RCC 7860 (cell line): ENCODE measurements at places on chromosomes 4 and X.

GRCh38 chr4:139684351-139684750 is 18.7 kb downstream of the MGST2 start:
- DNase-seq = no peak

DNA sequence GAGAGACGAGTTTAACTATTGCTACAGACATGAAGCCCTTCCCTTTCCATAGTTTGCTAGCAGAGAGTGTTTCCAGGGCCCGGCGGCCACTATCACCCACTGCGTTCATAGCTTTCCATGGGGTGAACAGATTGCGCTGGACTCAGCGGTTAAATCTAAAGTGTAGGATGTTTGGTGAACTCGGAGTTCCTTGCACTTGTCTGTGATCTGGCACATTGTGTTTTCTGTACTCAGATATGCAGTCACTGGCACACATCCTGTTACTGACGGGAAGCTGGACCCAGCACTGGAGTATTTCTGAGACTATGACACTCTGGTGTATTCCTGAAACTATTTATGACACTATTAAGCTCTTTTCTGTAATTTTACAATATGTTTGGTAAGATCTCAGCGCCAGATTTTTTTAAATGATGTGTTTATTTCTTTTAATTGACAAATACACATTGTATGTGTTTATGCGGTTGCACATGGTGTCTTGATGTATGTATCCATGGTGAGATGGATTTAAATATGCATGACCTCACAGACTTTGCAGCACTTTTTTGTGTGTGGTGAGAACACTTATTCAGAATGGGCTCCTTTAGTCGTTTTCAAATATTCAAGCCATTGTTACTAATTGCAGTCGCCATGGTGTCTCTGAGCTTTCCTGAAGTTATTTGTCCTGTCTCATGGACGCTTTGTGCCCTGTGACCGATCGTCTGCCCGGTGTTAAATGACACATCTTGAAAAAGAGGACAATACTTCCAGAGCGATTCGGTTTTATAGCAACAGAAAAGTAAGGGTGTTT is 14.1 kb downstream of the CD99 start:
- DNase-seq = no peak

DNA sequence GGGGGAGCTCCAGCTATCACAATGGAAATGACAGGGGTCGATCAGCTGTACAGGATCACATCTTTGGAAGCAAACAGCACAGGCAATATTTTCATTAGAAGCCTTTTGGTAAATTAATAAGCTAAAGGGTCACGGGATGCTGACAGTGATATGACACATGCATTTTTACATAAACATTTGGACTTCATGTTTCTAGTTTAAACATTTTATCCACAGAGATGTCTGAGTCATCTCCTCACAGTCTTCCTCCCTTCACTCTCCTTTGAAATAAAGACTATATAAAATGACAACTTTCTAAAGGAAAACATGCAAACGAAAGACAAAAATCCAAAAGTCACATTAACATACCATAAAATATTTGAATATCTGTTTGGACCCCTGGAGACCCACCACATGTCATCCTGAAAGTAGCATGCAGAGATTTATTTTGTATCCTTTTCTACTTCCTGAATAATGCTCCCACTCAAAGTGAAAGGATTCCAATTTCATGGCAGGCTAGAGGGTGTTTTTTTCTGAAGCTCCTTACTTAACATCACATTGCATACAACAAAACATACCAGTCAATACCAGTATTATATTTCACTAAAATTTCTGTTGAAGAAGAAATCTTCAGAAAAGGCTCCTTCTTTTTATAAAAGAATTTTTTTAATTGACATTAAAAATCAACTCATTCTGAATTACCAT is 200.1 kb upstream of the PPARGC1A start:
- no peak for DNase-seq

DNA sequence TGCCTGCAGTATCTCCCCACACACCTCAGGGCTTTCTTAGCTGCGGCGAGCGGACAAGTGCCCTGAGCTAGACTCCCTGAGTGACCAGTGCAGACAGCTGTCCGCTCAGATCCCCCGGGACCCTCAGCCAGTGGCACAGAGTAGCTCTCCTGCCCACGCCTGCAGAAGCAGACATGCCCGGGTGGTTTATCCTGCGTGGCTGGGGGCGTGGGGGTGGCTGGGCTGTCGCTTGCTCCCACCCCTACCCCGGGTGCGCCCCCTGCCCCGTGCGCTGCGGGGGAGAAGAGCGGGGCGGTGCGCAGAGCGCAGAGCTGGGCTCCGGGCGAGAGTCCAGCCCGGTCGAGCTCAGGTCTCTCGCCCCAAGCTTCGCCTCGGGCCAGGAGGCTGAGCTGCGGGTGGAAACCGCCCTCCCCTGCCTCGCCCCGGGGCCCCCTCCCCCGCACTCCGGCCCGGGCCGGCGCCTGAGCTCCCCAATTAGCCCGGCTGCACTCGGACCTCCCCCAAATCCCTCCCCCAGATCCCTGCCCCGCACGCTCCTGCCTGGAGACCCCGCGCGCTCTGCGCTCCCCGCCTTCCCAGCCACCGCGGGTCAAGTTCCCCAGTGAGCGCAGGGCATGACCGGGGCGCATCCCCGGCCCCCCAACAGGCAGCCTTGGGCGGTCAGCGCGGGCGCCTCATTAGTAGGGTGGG is 11.7 kb upstream of the SHOX start:
- no peak for DNase-seq

DNA sequence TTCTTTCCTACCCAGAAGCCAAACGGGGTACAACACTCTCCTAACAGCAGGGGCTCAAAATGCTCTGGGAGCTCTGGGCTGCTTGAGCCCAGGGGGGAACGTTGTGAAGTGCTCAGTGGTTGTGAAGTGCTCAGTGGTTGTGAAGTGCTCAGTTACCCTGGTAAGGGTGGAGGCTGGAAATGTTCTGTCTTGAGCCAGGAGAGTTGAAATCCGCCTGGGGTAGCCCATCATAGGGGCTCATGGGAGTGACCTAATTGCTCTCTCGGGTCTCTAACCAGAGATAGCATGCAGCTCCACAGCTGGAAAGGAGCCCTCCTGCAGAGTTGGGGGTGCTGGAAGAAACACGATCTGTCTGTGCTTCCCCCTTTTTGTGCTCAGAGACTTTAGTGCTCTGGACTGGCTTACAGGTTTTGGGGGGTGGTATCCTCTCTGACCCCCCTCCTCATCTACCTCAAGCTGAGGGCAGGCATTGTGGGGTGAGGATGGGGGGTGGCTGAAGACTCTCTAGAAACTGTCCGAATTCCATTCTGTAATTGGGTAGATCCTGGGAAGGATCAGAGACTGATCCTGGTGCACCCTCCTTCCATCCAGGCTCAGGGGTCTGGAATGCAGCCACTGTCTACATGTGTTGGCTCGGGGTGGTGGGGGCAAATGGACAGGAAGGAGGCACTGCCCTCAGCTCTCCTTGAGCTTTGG is 2.7 kb downstream of the EFNB1 start:
- no peak for DNase-seq

- no peak for DNase-seq
These were observed 233.1 kb upstream of the RPS6KA3 start for GRCh38 chrX:20499763-20500162.

DNA sequence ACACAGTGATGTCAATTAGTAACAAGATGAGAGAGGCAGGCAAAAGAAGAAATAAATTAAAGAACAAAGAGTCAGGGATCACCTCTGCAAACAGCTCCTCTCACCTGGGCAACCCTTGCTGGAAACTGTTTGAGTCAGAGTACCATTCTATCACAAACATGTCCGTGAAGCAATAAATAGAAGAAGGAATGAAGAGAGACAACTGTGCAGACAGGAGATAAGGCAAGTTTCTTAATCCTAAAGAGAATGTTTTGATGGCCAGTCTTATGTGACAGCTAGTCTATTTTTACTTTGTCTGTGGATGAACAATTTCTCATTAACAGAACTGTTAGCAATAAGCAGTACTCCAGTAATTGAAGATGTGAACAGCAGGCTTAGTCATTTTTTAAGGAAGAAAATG is 422.4 kb downstream of the DMD start:
- no peak for DNase-seq

- no peak for DNase-seq
These were observed 696.5 kb downstream of the ADGRL3 start for GRCh38 chr4:61896634-61897033.

DNA sequence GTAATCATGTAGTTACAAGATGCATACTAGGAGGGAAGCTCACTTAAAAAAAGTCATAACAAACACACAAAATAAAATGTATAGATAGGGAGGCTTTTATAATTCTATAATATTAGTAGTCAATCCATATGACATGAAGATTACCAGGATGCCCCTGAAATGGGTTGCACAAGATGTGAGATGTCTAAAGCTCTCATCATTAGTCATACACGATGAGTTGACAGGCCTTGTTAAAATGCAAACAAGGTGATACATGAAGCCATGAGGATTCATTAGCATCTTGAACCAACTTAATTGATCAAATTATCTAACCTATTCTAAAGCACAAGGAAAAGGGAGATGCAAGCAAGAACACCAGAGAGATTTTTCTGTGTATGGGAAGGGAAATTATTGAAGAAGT is 470.2 kb downstream of the IQCM start:
- no peak for DNase-seq

DNA sequence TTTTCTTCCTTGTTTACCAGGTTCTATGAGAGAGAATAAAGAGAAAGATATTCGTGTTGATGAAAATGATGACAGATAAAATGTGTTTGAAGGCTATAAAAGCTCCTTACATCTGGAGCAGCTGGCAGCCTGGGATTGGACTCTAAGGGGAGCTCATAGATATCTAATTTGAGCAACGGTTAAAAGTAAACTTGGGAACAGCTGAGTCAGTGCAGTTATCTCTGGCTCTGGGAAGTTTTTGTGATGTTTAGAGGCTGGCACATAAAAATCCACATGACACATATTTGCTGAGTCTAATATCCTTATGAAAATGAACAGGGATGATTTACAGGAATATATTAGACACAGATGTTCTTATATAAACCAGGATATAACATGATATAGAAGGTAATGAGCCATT is 331.8 kb upstream of the TENM3 start:
- no peak for DNase-seq

GRCh38 chrX:10574663-10575062 is 45.7 kb downstream of the MID1 start:
- no peak for DNase-seq

- DNase-seq = no peak
These were observed 225.3 kb upstream of the CXorf66 start for GRCh38 chrX:140190441-140191108.

GRCh38 chrX:72314881-72315280 is 9.2 kb upstream of the CITED1 start:
- DNase-seq = no peak
